Peyer's patch (tissue), 4 donors: ENCODE measurements at places on chromosomes 2 and 18. TPM values are rescaled to one million over a fixed set of nuclear protein-coding genes. Genes with fewer than 3 reads are reported as not detected.

- no peak overlapping the region for H3K27ac ChIP-seq
- DNase-seq, result no peak
- no peaks in the 10 kb centered on the region for H3K36me3 ChIP-seq
- H3K4me1 ChIP-seq, result no peaks in the 10 kb centered on the region
- H3K4me3 ChIP-seq, result no peak overlapping the region
- H3K27me3 ChIP-seq, result no peaks in the 10 kb centered on the region
Measured at GRCh38 chr18:52060607-52061304, 279.2 kb upstream of the DCC start.

- H3K27me3 ChIP-seq, result no peaks in the 10 kb centered on the region
- DNase-seq, result no peak
- H3K36me3 ChIP-seq, result no peaks in the 10 kb centered on the region
- H3K27ac ChIP-seq, result no peak overlapping the region
Measured at GRCh38 chr18:37297106-37297505, 268.5 kb downstream of the CELF4 start.

DNA sequence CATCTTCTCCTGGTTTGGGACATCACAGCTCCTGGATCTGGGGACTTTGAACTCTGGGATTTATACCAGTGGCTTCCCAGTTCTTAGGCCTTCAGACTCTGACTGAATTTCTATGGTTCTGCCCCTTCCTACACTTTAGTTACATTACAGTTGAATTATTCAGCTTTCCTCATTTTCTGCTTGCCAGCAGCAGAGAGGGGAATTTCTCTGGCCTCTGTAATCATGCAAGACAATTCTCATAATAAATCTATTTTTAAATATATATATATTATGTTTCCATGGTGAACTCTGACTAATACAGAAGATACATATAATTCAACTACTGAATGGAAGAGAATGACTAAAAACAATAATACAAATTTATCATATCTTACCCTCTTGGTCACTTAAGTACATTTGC, 1478.6 kb upstream of the ACVR2A start:
- DNase-seq, result no peak
- no peak overlapping the region for H3K4me3 ChIP-seq
- no peaks in the 10 kb centered on the region for H3K4me1 ChIP-seq
- no peak overlapping the region for H3K27ac ChIP-seq

MC5R gene
- not detected for total RNA-seq

DNA sequence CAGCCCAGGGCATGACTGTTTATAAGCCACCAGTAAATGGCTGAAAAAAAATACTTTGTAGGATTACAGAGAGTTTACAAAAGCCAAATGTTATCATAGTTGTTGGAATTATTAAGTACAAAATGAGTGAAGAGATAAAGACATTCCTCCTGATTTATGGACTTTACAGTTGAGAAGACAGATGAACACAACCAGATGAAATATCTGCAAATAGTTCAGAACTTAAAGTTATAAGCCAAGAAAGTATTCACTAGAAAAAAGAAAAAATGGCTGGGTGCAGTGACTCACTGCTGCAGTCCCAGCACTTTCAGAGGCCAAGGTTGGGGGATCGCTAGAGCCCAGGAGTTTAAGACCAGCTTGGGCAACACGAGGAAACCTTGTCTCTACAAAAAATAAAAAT, 11.2 kb downstream of the PMAIP1 start:
- H3K27ac ChIP-seq, result no peak overlapping the region
- no peaks in the 10 kb centered on the region for H3K27me3 ChIP-seq
- no peaks in the 10 kb centered on the region for H3K36me3 ChIP-seq
- DNase-seq, result no peak

DNA sequence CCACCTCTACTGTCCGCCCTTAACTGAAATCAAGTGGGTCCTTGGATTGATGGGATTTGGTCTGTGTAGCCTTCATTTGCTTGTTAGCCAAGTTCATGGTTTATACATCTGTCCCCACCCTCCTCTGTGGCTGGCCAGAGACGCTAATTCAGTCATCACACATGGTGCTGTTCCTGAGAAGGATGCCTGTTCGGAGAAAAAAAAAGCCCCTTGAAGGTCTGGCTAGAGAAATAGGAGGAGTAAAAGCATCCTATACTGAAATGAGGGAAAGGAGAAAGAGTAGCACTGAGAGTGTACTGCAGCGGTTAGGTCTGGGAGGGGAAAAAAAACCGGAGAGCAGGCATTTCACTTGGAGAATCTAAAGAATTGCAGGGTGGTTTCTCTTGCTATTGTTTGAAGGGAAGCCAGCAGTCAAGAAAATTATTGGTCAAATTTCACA, 180.6 kb upstream of the EPAS1 start:
- H3K27ac ChIP-seq, result no peak overlapping the region
- no peaks in the 10 kb centered on the region for H3K4me1 ChIP-seq

TDRD15 gene
- not detected for total RNA-seq

GRCh38 chr18:35949903-35950627, 22.4 kb upstream of the RMP24 start:
- H3K27me3 ChIP-seq, result no peaks in the 10 kb centered on the region
- peak; percentile 63 for DNase-seq
- peak overlapping the region; percentile 40 for H3K4me3 ChIP-seq
- H3K36me3 ChIP-seq, result no peaks in the 10 kb centered on the region
- peaks cover 4% of the 10 kb centered on the region for H3K4me1 ChIP-seq
- H3K27ac ChIP-seq, result no peak overlapping the region
